Natural killer cell (primary cell): ENCODE measurements at places on chromosomes 13 and 19.

DNA sequence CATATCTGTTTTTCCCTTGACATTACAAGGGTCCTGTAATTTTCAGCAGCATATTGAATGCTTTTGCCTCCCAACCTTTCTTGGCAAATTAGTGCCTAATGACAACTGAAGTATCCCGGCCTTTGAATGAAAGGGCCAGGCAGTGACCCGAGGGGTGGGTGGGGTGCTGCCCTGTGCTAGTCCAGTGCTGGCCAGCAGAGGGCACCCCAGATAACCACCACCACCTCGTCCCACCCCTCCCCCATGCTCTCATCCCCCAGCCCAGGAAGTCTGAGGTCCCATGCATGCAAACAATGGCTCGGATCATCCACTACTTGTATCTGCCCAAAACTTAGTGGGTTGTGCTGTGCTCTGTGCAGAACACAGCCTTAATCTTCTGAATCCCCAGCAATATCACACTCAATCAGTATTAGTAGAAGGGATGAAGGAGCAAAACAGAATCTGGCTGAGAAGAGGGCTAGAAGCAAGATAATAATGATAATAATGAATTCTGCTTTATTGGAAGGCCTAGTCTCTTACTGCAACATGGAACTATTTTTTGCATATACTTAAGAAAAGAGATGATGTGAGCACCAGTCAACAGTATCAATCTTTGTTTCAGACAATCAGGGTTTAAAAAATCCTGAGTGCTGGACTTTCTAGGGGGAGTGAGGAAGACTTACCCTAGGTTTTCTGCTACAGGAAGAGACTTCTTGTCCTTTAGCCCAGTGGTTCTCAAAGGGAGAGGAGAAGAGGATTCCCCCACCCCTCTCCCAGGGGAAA, 3.8 kb downstream of the ATP12A start:
- H3K27me3 ChIP-seq = peaks cover 37% of the 10 kb centered on the region
- no peaks in the 10 kb centered on the region for H3K36me3 ChIP-seq
- H3K4me3 ChIP-seq = no peak overlapping the region
- H3K27ac ChIP-seq = no peak overlapping the region
- peaks cover 36% of the 10 kb centered on the region for H3K4me1 ChIP-seq

DNA sequence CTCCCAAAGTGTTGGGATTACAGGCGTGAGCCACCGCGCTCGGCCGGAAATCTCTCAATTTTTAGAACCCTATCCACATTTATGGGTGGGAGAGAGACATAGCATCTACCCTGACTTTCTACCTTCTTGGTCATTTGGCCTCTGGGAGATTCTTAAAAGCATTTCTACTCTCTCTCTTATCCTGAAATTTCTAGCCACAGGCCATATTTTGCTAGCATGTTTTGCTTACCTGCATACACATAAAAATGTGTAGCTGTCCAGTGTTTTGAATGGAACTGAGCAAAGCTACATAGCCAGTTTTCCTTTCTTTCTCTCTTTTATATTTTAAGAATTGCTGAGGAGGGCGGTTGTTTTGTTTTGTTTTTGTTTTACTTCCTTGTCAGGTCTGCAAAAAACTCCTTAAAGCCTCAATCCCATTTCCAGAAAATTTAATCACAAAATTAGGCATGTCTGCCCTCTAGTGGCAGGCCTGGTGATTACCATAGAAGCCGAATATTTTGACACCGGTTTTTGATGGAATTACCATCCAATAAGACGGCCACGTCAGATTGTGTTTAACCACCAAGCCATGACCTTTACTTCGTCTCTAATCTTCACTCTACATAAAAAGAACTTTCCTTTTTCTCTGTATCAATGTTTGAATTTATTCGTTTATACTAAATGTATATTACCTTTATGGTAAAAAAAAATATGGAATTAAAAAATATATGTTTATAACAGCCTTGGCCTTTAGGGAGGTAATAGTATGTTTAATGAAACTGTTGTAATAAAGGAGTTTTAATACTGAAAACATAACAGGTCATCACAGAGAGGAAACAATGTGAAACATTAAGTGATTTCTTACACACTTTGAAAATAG, 34.4 kb upstream of the OXGR1 start:
- H3K27ac ChIP-seq = no peak overlapping the region
- no peaks in the 10 kb centered on the region for H3K4me1 ChIP-seq
- DNase-seq = peak; percentile 57
- no peaks in the 10 kb centered on the region for H3K27me3 ChIP-seq

DNA sequence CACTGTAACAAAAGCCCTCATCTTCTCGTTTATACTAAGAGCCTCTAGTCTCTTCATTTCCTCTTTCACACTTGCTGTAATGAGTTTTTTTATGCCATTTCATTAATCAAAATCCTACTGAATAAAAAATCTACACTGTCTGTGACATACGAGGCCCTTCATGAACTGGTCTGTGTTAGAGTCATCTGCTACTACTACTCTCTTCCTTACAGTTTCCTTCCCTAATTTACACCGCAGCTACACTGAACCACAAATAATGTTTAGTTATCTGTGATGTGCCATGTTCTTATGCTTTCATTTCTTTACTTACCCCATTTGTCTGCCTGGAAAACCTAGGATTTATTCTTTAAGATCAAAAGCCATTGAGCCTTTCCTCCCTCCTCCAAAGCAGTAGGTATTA, 16.0 kb downstream of the UFM1 start:
- H3K36me3 ChIP-seq = peaks cover 22% of the 10 kb centered on the region
- no peaks in the 10 kb centered on the region for H3K27me3 ChIP-seq
- H3K4me1 ChIP-seq = no peaks in the 10 kb centered on the region
- DNase-seq = no peak
- H3K27ac ChIP-seq = no peak overlapping the region

DNA sequence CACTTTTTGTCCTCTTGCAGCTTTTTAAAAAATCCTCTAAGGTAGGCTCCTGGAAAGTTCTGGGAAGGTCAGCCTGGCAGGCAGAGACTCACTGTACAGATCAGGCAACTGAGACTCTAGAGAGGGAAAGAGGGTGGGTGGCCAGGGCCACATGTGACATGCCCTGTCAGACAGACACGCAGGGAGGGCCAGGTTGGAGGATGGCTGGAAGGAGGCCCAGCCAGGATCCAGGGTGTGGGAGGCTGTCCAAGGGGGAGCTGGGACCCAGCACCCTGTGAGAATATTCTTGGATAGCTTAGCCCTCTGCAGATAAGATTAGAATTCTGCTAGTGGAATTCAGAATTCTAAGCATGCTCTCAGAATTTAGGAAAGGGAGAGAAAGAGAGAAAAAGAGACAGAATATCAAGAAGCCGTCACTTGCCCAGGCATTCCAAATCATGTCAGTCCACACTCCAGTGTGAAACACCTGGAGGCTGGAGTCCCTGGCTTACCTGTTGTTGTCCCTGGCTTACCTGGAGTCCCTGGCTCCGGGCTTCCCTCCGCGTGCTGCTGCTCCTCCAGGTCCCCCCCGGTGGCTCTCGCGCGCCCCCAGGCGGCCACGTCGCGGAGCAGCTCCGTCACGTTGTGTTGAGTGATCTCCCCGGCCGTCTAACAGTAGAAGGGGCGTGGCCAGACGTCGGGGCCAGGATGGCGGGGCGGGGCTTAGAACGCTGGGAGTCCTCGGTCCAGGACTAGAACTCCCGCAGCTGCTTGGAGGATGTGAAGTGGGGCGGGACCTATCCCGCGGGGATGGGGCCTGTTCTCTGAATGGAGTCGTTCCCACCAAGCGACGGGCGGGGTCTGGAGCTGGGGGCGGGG, 2.8 kb upstream of the TNNI3 start:
- H3K27ac ChIP-seq = no peak overlapping the region
- H3K36me3 ChIP-seq = no peaks in the 10 kb centered on the region
- DNase-seq = peak; percentile 87
- peaks cover 30% of the 10 kb centered on the region for H3K27me3 ChIP-seq
- H3K4me1 ChIP-seq = peaks cover 22% of the 10 kb centered on the region
- H3K4me3 ChIP-seq = no peak overlapping the region

DNA sequence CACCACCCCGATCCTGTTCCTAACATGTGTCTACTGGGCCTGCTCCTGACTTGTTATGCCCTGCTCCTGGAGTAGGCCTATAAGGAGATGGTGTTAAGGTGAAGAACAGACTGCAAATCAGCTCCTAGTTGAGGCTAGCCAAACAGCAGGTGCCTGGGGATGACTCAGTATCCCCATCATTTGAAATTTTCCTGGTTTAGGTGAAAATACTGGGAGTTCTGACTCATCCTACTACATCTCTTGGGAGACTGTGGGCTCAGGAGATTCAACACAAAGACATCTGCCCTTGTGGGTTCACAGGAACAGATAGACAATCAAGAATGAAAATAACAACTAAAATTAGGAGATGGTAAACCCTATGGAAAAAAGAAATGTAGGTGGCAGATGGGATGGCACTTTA, 41.2 kb downstream of the BRD4 start:
- H3K27ac ChIP-seq = no peak overlapping the region
- DNase-seq = no peak
- H3K36me3 ChIP-seq = no peaks in the 10 kb centered on the region

GRCh38 chr13:48110931-48111721, 16.2 kb upstream of the MED4 start:
- no peaks in the 10 kb centered on the region for H3K4me1 ChIP-seq
- H3K36me3 ChIP-seq = no peaks in the 10 kb centered on the region
- no peak overlapping the region for H3K4me3 ChIP-seq
- no peak overlapping the region for H3K27ac ChIP-seq

DNA sequence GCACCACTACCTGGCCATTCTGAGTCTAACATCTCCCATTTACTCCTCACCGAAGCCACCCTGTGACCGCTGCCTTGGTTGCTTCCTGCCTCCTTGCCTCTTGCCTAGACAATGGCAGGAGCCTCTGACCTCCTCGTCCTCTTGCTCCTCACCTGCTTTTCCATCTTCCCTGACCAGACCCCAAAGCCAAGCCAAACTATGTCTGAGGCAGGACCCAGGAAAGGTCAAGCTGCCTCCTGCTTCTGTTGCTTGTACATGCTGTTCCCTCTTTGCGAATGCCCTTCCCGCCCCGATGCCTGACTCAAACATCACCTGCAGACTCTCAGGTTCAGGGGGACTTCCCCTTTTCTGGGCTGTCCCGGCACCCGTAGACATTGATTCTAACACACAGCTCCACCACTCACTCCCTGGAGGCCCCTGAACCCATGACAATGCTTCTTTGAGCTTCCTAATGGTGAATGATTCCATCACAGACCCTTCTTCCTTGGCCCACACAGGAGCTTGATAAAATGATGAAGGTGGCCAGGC, 60.8 kb downstream of the F2RL3 start:
- H3K36me3 ChIP-seq = no peaks in the 10 kb centered on the region
- DNase-seq = no peak
- no peaks in the 10 kb centered on the region for H3K4me1 ChIP-seq
- H3K4me3 ChIP-seq = no peak overlapping the region

DNA sequence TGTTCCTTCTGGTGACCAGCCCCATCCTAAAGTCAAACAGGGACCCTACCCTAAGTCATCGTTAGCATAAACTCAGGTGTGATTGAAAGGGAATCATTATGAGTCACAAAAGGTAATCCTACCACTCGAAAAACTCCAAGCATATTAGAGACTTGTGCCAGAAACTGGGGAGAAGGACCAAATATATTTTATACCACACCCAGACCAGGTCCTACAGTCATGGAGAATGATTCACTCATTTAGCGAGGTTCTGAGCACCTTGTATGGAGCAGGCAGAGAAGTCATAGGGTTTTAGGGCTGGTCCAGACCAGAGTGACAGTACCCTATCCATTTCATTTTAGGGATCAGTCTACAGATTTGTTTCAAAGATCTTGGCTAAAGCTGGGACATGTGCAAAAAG, 149.5 kb downstream of the SLC7A1 start:
- H3K36me3 ChIP-seq = no peaks in the 10 kb centered on the region
- no peak for DNase-seq
- no peaks in the 10 kb centered on the region for H3K27me3 ChIP-seq
- H3K4me1 ChIP-seq = no peaks in the 10 kb centered on the region
- H3K27ac ChIP-seq = no peak overlapping the region
